ENCODE measurements at places on chromosomes 3 and 15. TPM values are rescaled to one million over a fixed set of nuclear protein-coding genes. Genes with fewer than 3 reads are reported as not detected.

P3H2 gene
- total RNA-seq: 6.8 TPM

DNA sequence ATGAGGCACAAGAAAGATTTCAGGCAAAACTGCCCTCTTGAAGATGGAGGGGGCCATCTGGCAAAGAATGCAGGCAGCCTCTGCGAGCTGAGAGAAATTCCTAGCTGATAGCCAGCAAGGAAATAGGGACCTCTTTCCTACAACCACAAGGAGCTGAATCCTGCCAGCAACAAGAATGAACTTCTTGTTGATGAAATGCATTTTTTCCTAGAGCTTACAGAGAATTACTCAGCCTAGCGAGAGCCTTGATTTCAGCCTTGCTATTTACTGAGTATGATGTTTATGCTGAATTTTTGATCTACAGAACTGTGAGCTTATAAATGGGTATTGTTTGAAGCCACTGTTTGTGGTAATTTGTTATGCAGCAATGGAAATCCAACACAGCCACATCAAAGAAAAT is 148.5 kb upstream of the NAALADL2 start:
- no peaks in the 10 kb centered on the region for H3K4me1 ChIP-seq
- no peak for DNase-seq
- no peak overlapping the region for H3K4me3 ChIP-seq
- no peaks in the 10 kb centered on the region for H3K27me3 ChIP-seq

DNA sequence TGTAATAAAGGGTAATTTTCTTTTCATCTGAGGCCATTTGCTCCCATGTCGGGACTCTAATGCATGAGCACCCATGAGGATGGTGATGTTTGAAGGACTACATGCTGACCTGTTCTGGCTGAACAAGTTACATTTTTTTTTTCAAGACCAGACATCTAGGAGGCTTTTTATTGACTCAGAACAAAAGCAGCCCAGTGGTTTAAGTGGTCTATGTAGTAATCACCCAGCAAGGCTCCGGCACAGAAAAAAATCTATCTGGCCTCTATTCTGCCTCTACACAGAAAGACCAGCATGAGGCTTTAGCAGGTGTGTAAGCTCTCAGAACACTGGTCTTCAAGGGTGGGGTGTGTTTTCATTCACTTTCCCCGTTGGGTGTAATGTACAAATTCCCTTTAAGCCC is 95.1 kb upstream of the ZBED2 start:
- H3K4me3 ChIP-seq: no peak overlapping the region
- peaks cover 7% of the 10 kb centered on the region for H3K4me1 ChIP-seq
- H3K27me3 ChIP-seq: no peaks in the 10 kb centered on the region
- no peaks in the 10 kb centered on the region for H3K36me3 ChIP-seq
- peak overlapping the region; percentile 54 for H3K27ac ChIP-seq
- peak; percentile 20 for DNase-seq

DNA sequence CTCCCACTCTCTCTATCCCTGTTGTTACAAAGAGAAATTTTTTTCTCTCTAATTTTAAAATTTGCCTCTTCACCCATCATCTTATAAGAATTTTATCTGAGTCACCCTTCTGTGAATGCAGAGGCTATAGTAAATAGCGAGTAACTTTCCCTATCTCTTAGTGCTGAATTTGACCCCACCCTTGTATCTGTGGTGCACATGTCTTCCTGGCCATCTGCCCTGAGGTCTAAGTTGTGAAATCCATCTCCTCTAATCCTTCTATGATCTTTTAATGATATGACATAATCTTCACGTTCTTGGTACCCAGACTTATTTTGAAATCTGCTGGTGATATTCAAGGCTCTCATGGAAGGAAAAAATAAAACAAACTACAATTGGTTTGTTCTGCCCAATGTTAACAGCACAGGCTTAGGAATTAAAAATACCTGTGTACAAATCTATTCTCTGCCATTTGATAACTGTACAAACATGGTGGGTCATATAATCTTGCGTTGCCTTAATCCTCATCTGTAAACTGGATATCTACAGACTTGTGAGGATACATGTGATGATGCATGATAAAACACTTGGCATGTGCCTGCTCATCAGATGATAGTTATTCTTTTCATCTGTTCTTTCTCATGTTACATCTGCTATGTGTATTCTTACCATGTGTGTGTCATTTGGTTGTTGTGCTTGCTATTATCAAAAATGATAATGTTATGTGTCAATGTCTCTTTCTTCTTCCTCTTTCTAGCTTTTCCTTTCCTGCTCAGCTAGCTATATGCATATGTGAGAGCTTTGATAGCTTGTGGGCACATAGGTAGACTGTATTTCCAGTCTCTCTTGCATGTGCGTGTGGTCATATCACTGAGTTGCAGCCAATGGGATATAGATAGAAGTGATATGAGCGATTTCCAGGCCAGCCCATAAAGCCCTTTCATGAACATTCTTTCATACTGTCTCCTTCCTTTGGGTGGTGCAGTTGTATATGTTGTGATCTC is 13.7 kb upstream of the CCR3 start:
- no peak overlapping the region for H3K4me3 ChIP-seq
- DNase-seq: no peak
- H3K27ac ChIP-seq: no peak overlapping the region

CYP1A1 gene
- 0.54 TPM for total RNA-seq

TM4SF1 gene
- total RNA-seq: 94.9 TPM

COX5A gene
- 182 TPM for total RNA-seq

DHFR2 gene
- total RNA-seq: 7.0 TPM

ESYT3 gene
- 20.3 TPM for total RNA-seq

DNA sequence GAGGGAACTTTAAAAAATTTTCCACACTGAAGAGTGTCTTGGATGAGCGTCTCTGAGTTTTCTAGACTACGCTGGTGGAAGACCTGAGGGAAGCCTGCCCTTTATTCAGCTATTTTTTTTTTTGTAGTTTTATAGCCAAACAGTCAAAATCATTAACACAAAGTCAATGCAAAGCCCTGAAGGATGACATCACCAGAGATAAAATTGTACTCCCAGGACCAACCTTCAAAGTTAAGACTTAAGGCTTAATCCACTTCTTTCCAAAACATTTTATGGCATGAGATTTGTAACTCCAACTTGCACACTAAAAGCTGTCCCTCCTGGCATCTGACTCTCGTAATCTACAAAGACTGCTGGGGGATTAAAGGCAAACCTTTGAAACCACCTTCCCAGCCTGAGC is 263.4 kb upstream of the LYSMD4 start:
- no peak for DNase-seq
- no peak overlapping the region for H3K4me3 ChIP-seq
- H3K4me1 ChIP-seq: no peaks in the 10 kb centered on the region
- H3K27ac ChIP-seq: no peak overlapping the region

TRH gene
- total RNA-seq: 0.22 TPM

DNA sequence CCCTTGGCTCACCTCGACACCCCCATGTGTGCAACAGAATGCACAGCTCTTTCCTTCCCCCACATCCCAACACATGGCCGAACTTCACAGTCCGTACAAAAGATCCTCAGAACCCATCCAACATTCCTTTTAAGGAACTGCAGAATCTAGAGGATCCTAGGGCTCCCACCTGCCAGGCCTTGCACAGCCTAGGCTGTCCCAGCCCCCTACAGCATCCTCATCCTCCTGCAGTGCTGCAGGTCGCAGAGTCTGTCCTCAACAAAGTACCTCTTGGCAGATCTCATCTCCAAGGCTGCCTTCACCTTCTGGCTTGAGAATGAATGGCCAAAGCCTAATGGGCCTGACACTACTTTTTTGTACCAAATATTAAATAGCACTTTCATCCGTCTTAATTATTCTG is 19.8 kb downstream of the PRR23E start:
- no peaks in the 10 kb centered on the region for H3K36me3 ChIP-seq
- H3K4me3 ChIP-seq: no peak overlapping the region
- H3K27ac ChIP-seq: no peak overlapping the region
- DNase-seq: no peak
- no peaks in the 10 kb centered on the region for H3K4me1 ChIP-seq

DNA sequence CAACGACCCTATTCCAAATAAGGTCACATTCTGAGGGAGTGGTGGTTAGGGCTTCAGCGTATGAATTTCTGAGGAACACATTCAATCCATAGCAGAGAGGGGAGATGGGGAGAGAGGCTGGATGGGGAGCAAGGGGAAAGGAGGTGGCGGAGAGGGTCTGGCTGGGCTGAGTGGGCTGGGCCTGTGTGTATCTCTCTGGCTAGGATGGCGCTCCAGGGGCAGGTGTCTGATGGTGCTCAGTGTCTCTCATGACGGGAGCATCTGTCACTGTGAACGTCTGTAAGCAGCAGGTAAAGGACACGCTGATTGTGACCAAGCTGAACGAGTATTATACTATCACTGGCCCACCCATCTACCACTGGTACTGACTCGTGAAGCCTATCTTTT is 159.6 kb downstream of the XXYLT1 start:
- no peaks in the 10 kb centered on the region for H3K4me1 ChIP-seq
- no peak for DNase-seq
- no peak overlapping the region for H3K4me3 ChIP-seq
- no peaks in the 10 kb centered on the region for H3K27me3 ChIP-seq
- H3K27ac ChIP-seq: no peak overlapping the region

PRSS50 gene
- 4.7 TPM for total RNA-seq

ARGFX gene
- not detected for total RNA-seq

GUCA1C gene
- total RNA-seq: not detected

DNA sequence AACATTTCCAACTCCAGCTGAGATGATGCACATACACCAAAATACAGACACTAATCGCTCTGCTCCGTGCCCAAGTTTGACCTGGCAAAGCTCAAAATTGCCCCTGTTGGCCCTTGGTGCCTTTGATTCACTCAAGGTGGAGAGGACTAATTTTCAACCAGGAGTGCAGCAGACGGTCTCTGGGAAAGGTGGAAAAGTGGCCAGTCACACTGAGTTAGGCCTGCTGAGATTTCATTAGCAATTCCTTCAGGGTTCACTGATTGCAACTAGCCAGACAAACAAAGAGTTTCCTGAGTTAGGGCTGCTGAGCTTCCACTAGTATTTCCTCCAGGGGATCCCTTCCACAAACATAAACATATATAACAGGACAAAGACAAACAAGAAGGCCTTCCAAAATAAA is 28.7 kb upstream of the LHFPL4 start:
- no peak overlapping the region for H3K27ac ChIP-seq
- H3K36me3 ChIP-seq: no peaks in the 10 kb centered on the region
- H3K4me1 ChIP-seq: no peaks in the 10 kb centered on the region
- DNase-seq: no peak

- no peak overlapping the region for H3K27ac ChIP-seq
- H3K4me3 ChIP-seq: no peak overlapping the region
- no peak for DNase-seq
- no peaks in the 10 kb centered on the region for H3K27me3 ChIP-seq
- peaks cover 10% of the 10 kb centered on the region for H3K4me1 ChIP-seq
- H3K36me3 ChIP-seq: no peaks in the 10 kb centered on the region
These were observed 180.6 kb downstream of the FOXP1 start for GRCh38 chr3:71402911-71403310.

DNA sequence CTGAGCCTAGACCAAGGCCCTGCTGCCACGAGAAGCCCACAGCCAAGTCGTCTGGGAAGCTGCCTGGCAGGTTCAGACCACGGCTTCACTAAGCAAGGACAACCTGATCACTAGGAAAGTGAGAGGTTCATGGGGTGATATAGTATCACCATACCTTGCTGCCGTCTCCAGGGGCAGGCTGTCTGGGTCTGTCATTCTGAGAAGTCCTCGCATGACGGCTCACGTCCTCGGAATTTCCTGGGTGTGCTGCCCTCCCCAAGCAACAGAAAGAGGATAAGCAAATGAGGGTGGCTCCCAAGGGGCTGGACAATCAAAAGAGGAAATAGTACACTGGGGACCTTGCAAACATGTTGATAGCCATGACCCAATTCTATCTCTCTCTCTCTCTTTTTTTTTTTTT is 207.4 kb upstream of the IGF1R start:
- H3K36me3 ChIP-seq: no peaks in the 10 kb centered on the region
- no peak overlapping the region for H3K4me3 ChIP-seq
- no peak for DNase-seq
- no peak overlapping the region for H3K27ac ChIP-seq

PLSCR2 gene
- total RNA-seq: not detected

GRCh38 chr3:30355622-30356021 is 250.8 kb upstream of the TGFBR2 start:
- no peak overlapping the region for H3K27ac ChIP-seq
- peaks cover 3% of the 10 kb centered on the region for H3K4me1 ChIP-seq
- no peaks in the 10 kb centered on the region for H3K36me3 ChIP-seq
- H3K27me3 ChIP-seq: no peaks in the 10 kb centered on the region

DNA sequence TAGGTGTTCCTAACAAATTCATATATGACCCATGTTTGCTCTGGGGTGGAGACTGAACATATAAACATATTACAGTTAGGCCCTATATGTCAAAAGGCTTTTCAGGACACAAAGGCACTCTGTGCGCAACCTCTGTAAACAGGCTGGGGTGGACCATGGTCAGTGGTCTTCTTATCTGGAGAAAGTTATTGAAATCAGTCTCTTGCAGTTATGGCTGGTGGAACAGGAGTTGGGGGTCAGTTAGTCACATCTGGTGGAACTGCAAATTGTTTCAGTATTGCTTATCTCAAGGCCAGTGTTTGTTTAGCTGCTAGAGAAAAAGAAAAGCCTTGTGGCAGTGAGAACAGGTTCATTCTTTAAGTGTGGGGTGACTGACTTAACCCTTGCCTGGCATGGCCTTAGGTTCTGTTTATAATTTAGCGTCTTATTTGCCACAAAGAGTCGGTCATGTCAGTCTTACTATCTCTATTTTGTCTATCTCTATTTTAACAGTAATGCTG is 5.9 kb upstream of the GP9 start:
- H3K27ac ChIP-seq: no peak overlapping the region
- no peaks in the 10 kb centered on the region for H3K27me3 ChIP-seq
- DNase-seq: no peak
- H3K4me1 ChIP-seq: peaks cover 46% of the 10 kb centered on the region
- H3K4me3 ChIP-seq: no peak overlapping the region

GRCh38 chr3:109640146-109640652 is 302.9 kb upstream of the DPPA4 start:
- H3K36me3 ChIP-seq: no peaks in the 10 kb centered on the region
- no peaks in the 10 kb centered on the region for H3K4me1 ChIP-seq
- H3K27ac ChIP-seq: no peak overlapping the region
- DNase-seq: no peak
- H3K4me3 ChIP-seq: no peak overlapping the region

- no peak for DNase-seq
- H3K4me3 ChIP-seq: no peak overlapping the region
- no peak overlapping the region for H3K27ac ChIP-seq
- peaks cover 10% of the 10 kb centered on the region for H3K4me1 ChIP-seq
- H3K36me3 ChIP-seq: peaks cover 49% of the 10 kb centered on the region
- no peaks in the 10 kb centered on the region for H3K27me3 ChIP-seq
These were observed 4.4 kb upstream of the GPX1 start for GRCh38 chr3:49362561-49362960.

NUP210 gene
- 9.8 TPM for total RNA-seq

THAP10 gene
- 5.4 TPM for total RNA-seq

ARRDC4 gene
- 81.7 TPM for total RNA-seq

ATP8B4 gene
- total RNA-seq: 24.3 TPM

SERINC4 gene
- total RNA-seq: not detected

PAQR9 gene
- not detected for total RNA-seq

NEK10 gene
- 2.3 TPM for total RNA-seq

GRCh38 chr15:90697175-90697574 is 20.0 kb upstream of the BLM start:
- H3K4me1 ChIP-seq: peaks cover 11% of the 10 kb centered on the region
- H3K36me3 ChIP-seq: no peaks in the 10 kb centered on the region
- H3K4me3 ChIP-seq: no peak overlapping the region
- no peak overlapping the region for H3K27ac ChIP-seq

Measured in thyroid gland (tissue), 4 donors.